Amniotic epithelial cell (primary cell): ENCODE measurements at places on chromosomes 5 and 9.

DNA sequence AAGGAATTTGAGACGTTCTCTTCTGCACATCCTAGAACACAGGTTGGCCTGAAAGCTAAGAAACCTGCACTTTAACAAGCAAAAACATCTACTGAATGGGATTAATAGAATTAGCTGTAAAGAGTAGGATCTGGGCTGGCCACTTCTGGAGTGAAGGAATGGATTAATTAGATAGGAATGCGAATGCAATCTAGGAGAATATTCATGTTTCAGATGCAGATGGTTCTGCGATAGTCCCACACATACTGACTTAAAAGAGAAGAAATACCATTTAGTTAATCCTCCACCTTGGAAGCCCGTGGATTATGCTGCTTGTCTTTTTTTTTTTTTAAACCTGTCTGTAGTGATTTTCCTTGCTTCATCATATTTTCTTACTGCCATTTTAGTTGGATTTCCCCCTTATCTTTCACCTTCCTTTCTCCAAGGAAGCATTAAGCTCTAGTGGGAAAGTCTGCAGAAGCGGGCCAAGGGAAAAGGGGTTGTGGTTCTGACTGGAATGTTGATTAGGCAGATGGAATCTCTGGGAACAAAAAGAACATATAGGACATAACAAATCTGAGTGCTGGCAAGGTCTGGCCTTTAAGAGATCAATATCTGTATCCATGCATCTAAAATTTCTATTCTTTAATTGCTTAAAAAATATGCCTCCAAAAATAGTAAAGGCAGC is 152.4 kb downstream of the ALDH1A1 start:
- DNase-seq = no peak

DNA sequence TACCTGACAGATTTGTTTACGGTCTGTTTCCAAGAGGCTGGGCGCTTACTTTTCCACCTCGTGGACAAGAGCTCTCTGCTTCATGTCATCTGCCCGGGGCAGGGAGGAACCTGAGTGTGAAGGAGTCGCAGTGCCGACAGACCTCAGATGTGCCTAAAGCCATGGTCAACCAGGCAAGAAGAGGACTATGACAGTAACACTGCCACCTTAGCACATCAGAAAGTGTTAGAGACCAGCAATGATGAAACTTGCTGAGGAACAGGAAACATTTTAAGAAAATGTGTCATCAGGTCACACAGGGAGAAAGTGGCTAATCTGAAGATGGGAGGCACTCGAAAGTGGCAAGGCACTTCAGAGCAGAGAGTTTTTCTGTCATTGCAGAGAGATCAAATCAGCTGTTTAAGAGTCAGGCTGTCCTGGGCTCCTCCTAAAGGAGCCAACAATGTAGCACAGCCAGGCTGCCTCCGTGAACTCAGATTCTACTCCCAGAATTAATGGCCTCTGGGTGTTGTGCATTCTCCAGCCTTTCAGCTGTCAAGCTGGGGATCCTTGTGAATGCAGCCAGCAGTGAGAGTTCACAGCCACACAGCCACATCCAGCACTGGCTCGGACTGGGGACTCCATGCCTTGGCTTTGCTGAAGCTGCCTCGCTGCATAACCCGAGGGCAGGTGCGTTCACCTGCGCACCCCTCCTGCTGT is 94.6 kb downstream of the RAPGEF1 start:
- no peak for DNase-seq

- peak; percentile 22 for DNase-seq
Measured at GRCh38 chr9:18520416-18521047, 46.6 kb downstream of the ADAMTSL1 start.

- DNase-seq = no peak
Measured at GRCh38 chr5:150507474-150508276, at the start of gene NDST1. NDST1 (plus strand) TSS chr5:150508131; CDS start chr5:150521255, 13,124 bp downstream.

- DNase-seq = no peak
Measured at GRCh38 chr9:136233868-136234267, 11.7 kb downstream of the QSOX2 start.
